GM23248 (cell line): ENCODE measurements at places on chromosomes 16 and 17. TPM values are rescaled to one million over a fixed set of nuclear protein-coding genes. Genes with fewer than 3 reads are reported as not detected.

- H3K4me3 ChIP-seq: no peak overlapping the region
- no peaks in the 10 kb centered on the region for H3K4me1 ChIP-seq
- no peaks in the 10 kb centered on the region for H3K36me3 ChIP-seq
- H3K27ac ChIP-seq: no peak overlapping the region
- DNase-seq: no peak
Measured at GRCh38 chr16:50712560-50712898, 19.1 kb downstream of the NOD2 start.

GRCh38 chr16:56111100-56111499, 80.2 kb upstream of the GNAO1 start:
- H3K27ac ChIP-seq: no peak overlapping the region
- H3K4me1 ChIP-seq: no peaks in the 10 kb centered on the region
- no peak overlapping the region for H3K4me3 ChIP-seq
- no peaks in the 10 kb centered on the region for H3K36me3 ChIP-seq

The CD68 gene
- total RNA-seq: 51.1 and 55.0 TPM in 2 replicates

The CHMP6 gene
- 8.2 and 14.1 TPM in 2 replicates for total RNA-seq
